ENCODE measurements at places on chromosomes 6 and 20.

- DNase-seq = no peak
Measured at GRCh38 chr20:53002786-53003185, 30.6 kb downstream of the TSHZ2 start.

- no peak for DNase-seq
Measured at GRCh38 chr6:141467881-141468280, 664.8 kb upstream of the GJE1 start.

- DNase-seq = no peak
Measured at GRCh38 chr6:108589244-108589791, 28.6 kb downstream of the FOXO3 start.

DNA sequence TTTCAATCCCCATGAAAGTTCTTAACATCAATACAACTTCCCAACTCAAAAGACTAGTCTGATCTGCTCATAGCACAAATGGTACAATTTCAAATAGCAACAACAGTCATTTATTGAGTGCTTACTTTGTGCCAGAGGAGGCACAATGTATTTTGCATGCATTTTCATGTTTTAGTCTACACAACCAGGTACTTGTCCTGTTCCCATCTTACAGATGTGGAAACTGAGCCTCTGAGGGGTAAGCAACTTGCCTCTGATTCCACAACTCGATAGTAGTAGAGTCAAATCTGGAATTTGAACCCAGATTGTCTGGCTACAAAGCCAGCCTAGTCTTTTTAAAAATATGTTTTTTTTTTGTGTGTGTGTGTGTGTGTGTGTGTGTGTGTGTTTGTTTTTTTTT is 45.6 kb upstream of the TBC1D7 start:
- no peak for DNase-seq

DNA sequence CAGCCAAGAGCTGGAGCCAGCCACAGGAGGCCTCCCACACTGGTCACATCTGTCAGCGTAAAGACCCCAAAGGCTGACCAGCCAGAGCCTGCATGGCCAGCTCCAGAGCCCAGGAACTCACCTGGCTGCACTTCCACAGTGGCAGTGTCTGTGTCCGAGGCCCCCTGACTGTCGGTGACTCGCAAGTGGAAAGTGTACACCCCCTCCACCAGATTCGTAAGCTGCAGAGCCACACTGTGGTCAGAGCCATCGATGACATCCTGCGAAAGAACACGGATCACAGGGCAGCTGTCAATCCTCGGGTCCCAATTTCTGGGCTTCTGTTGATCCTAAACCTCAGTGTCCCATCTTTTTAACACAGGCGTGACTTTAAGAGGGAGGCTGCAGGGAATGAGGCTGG is 69.3 kb downstream of the ALDH5A1 start:
- DNase-seq = no peak

DNA sequence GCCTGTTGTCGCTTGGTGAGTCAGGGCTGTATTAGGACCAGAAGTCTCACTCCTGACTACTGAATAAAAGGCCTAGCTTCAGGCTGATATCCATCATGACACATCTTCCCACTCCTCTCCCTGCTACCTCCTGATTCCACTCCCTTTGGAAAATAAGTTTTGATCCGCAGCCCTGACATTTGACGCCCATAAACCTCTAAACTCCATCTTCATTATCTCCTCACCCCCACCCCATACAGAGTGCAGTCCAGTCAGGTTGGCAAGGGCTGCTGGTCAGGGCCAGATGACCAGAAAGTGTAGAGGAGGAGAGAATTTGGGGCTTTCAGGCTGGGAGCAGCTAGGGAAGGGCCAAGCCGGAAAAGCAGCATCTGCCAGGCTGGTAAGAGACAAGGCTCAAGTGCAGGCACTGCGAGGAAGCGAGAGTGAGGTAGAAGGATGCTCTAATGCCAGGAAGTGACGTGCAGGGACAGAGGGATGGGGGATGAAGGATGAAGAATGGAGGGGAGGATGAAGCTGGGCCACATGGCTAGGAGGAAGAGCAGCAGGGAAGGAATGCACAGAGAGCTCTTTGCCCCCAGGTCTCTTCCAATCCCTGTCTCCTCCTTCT is 1.2 kb downstream of the GGT7 start:
- DNase-seq = no peak

DNA sequence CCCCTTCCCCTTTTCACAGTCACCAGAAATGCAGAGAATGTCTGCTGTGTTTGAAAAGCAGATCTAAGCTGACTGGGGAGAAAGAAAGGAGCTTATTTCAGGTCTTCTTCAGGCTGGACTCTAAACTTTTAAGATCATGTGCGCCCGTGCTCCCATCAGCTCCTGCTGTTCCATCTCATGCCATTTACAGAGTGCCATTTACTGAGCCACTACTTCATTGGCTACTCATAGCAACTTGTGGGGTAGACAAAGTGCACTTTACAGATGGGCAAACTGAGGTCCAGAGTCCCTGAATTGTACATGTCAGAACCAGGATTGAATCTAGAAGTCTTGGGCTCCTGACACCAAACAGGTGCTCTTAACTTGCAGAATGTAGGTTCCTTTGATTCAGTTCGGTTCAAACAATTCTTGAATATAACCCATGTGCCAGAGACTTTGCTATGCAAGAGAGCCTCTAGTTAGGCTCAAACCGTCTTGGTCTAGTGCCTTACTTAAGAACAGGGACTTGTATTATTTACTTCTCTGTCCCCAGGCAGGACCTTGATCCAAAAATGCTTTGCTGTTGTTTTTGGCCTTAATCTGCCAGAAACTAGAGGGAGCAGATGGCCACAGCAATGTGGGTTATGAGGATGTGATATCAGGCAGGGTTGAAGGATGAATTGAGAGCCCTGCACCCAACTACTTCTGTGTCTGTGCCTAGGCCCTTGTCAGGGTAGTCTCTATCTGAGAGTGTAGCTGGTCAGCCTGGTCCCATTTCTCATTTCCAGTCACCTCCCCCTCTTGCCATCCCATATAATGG is 56.4 kb downstream of the RALY start:
- DNase-seq = no peak

DNA sequence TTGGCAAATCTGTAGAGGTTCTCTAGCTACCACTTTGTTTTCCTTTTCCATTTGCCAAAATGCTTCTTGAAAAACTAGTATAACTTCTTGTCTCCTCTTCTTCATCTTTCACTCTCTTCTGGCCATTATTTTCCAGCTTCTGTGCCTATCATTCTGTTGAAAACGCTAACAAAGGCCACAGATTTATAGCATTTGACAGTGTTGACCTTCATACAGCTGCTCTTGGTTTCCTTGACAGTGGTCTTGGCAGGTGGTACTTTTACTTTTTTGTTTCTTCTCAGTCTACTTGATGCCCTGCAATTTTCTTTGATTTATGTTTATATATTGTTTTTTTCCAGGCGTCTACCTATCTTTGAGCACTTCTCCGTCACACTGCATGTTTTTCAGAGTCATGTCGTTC is 23.7 kb downstream of the TRMT11 start:
- no peak for DNase-seq

DNA sequence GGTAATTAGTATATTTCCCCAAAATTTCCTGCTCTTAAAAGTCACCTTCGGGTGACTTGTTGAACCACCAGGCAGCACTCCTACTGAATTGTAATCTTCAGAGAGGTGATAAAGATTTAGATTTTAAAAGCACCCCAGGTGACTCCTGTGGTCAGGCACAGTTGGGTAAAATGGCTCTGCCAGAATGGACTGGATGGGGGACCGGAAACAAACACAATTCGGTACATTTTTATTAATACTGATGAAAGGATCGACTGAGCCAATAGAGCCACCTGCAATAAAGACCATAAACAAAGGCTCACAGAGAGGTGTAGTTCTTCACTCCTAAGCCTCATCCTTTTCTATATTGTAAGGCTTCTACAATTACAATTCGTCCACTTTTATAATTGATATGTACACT is 19.6 kb upstream of the FAM83C start:
- no peak for DNase-seq

- no peak for DNase-seq
Measured at GRCh38 chr6:41449399-41450245, 96.6 kb upstream of the FOXP4 start.

Measured in GM12891 (cell line).